ENCODE measurements at places on chromosomes 5 and 9.

GRCh38 chr9:128808543-128808942, 9.8 kb upstream of the ENDOG start:
- DNase-seq = no peak

GRCh38 chr5:95631255-95631958, 11.5 kb downstream of the GPR150 start:
- DNase-seq = no peak

- DNase-seq = no peak
Measured at GRCh38 chr9:615756-616155, 225.7 kb upstream of the DMRT1 start.

DNA sequence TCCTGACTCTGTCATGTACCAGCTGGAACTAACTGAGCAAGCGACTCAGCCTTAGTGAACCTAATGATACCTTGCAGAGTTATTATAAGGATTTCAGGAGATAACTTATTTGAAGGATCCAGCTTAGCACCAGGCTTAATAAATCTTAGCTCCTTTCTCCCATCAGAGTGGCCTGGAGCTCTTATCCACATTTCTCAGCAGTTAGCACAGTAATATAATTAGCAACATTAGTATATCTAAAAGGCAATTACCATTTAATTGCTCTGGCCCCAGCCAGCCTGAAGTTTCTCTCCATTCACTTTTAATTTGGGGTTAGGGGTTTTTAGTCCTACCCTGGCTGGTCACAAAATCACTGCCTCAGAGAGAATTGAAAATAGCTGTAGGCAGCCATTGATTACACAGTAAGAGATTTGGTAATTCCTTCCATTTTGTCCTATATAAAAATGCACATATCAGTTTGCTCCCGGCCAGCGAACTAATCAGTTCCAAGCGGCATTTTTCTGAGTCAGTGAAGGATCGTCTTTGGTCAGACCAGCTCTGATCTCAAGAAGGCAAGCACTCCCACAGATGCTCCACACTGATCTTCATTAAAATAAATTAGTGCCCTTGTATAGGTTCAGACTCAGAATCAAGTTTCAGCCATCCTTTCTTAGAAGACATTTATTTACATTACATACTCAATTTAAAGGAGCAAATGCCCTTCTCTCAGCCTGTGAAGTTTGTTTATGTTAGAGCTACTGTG, 56.6 kb downstream of the SNCAIP start:
- no peak for DNase-seq

- DNase-seq = no peak
Measured at GRCh38 chr5:179274321-179275315, 70.6 kb downstream of the ADAMTS2 start.

GRCh38 chr9:5557606-5558587, 47.6 kb downstream of the PDCD1LG2 start:
- DNase-seq = no peak

DNA sequence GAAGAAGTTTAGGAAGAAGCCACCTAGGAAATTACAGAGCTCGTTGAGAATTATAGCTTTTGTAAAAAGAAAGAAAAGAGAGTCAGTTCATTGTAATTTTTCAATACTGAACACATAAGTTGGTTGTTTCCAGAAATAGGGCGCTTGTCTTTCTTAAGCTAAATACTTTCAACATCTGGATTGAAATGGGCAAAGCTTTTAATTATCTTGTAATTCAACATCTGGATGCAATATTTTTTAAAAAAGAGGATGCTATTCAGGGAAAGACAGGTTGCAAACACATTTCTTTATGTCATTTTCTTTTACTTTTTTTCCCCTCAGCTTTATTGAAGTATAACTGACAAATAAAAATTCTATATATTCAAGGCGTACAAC, 100.7 kb upstream of the TRPC7 start:
- DNase-seq = no peak

GRCh38 chr5:142120247-142120935, 11.8 kb downstream of the NDFIP1 start:
- no peak for DNase-seq

GRCh38 chr9:114804505-114804904, 1.3 kb downstream of the TNFSF15 start:
- no peak for DNase-seq

Data from neural crest cell (in vitro differentiated cells).